ENCODE measurements at places on chromosomes 16 and 17.

DNA sequence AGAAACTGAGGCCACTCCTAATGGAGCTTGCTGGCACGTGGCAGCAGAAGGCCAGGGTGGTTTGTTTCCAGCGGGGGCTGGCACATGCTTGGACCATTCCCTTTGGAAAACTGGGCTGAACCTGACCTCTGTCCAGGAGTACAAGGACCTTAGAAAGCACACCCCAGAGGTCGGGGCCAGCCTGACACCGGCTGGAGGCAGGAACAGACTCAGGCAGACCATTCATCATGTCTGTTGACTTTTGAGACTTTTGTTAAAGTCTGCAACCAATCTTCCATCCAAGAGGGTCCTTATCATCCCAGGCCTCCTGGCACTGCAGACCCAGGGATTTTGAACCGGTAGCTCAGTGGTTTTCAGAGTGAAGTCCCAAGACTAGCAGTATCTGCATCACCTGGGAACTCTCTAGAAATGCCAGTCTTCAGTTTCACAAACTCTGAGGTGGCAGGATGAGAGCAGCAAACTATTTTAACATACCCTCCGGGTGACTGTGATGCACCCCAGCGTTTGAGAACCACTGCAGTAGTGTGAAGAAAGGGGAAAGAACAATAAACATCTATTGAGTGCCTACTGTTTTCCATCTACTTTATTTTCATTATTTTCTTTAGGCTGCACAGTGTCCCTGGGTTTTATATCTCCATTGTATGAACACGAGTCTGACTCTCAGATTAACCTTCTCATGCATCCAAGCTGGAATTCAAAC lies 145.3 kb upstream of the PLCG2 start:
- no peak for DNase-seq

- peak; percentile 60 for DNase-seq
Observed at GRCh38 chr17:56141046-56141839, 12.0 kb upstream of the ANKFN1 start.

DNA sequence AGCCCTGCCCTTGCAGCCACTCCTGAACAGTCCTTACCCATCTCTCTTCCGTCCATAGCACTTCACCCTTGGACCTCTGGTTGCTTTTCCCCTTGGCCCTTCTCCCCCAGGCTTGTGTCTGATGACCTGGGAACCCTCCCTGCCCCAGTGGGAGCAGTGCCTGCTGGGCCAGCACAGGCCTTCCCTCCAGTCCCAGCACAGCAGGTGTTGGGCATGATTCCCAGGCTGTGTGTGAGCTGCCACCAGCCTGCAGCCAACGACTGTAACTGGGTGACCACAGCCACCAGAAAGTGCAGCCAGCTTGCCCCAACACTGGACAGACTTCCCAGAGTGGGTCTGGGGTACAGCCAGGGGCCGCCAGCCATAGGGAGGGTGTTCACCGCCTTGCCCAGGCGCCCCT lies 30.0 kb downstream of the CRAMP1 start:
- DNase-seq, result no peak

- no peak for DNase-seq
Observed at GRCh38 chr16:54052271-54052670, 234.3 kb downstream of the IRX3 start.

DNA sequence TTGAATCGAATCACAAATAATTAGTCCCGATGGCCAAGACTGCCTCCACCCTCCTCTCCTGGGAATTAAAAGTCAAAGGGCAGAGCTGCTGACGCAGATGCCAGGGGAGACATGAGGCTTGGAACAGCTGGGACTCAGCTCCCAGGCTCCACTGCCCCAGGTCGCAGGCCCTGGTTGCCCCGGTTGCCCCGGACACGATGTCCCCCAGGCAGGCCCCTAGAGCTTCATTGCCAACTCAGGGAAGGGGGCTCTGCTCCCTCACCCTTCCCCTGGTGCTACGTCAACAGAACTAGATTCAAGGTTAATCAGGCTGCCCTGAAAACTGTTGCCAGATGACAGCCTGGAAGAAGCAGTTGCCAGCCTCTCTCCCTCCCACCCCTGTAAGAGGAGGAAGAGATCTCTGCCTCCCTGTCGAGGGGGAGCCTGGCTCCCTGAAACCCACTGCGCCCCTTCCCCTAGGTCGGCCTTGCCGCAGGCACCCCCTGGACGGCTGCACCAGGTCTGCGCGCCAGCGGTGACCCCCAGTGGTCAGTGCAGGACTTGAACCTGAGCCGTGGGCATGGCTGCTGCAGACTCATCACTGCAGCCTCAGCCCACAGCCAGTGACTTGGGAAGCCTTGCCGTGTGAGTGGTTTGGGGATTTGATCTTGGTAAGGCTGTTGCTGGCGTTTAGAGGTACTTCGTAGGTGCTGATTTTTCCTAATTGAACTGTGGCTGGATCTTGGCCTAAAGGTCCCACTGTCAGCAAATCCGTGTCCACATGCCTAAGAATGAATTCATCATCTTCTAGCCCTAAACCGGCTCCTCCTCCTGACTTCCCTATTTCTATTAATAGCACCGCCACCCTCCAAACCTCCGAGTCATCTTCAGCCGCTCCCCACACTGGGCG lies 84.1 kb upstream of the TOB1 start:
- DNase-seq, result peak; percentile 93

- DNase-seq, result peak; percentile 49
Observed at GRCh38 chr16:83813823-83814658, 6.3 kb downstream of the HSBP1 start.

DNA sequence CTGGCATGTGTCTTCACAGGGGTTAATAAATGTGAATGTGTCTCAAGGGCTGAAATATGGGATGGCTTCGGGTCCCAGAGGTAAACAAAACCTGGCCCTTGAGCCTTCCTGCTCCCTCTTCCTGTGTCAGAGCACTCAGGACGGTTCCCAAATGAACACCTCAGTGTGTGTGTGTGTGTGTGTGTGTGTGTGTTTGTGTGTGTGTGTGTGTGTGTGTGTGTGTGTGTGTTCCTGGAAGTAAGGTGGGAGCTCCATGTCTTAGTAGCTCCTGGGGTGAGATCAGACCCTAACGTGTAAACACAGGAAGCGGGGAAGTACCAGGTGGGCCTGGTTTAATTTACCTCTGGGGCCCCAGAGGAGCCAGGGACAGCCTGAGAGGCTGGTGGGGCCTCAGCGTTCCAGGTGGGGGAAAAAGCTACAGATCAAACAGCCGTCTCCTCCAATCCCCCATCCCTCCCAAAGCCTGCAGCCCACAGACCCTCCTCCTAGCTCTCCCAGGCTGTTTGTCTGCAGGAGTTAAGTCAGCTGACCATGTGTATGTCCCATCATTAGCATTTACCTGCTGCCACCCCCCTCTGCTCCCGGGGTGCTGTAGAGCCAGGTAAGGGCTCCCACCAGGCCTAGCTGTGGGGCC lies 6.1 kb downstream of the KIF19 start:
- DNase-seq, result no peak

GRCh38 chr17:51499897-51500296 lies 239.6 kb downstream of the UTP18 start:
- DNase-seq, result no peak

DNA sequence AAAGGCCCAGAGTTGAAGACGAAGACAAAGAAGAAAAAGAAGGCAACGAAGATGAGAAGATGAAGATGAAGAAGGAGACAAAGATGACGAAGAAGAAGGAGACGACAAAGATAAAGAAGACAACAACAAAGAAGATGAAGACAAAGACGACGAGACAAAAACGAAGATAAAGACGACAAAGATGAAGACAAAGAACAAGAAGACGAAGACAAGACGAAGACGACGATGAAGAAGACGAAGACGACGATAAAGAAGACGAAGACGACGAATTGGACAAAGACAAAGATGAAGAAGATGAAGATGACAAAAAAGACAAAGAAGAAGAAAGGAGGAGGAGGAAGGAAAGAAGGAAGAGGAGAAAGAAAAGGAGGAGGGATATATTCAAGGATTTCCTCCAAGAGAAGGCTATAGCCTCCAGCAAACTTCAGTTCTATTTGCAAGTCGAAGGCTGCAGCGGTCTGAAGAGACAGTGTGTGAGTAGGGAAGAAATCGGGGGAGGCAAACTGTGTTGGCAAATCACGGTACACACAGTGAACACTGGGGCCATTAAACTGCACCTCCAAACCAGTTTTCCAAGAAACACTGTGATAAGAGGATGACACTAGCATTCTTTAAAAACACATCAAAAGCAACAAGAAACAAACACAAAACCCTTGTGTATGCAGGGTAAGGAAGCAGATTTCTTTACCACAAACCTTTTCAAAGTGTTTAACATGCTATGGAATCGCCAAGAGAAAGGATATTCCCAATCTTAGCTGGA lies 40.5 kb downstream of the MARF1 start:
- DNase-seq, result no peak

GRCh38 chr17:7004398-7005253 lies 7.8 kb upstream of the RNASEK start:
- peak; percentile 65 for DNase-seq

DNA sequence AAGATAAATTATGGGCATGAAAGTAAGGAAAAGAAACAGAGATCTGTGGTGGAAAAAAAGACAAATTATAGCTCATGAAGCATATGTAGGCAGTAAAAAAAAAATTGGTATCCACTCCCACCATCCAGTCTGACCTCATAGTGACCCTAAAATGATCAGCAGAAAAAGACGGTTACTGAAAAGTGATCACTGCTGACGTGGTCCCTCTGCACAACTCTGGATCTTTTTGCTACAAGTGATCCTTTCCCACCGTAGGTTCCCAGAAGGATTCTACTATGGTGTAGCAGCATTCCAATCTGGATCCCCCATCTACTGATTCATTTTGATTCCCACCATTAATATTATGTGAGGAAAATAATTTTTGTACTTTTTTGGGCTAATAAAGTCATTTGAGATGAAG lies 10.9 kb upstream of the CHST6 start:
- no peak for DNase-seq

DNA sequence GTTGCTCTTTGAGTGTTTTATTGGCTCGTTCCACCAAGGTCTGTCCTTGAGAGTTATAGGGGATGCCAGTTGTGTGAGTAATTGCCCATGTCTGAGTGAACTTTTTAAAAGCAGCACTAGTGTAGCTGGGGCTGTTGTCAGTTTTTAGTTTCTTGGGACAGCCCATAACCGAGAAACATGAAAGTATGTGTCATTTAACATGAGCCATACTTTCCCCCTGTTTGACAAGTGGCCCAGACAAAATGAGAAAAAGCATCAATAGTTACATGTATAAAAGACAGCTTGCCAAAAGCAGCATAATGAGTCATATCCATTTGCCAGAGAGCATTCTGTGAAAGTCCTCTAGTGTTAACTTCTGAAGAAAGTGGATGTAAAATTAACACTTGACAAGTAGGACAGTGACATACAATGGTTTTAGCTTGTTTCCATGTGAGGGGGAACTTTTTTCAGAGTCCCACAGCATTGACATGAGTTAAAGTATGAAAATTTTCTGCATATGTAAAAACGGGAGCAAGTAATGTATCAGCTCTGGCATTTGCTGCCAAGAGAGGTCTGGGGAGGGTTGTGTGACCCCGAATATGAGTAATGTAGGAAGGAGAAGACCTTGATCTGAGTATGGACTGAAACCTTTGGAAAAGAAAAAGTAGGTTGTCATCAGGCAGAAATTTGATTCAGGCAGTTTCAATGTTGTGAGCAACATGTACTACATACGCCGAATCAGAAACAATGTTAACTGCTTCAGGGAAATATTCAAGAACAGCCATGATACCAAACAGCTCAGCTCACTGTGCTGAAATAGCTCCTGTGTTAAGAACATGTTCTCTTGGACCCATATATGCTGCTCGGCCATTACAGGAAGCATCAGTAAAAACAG lies 56.8 kb upstream of the ARL4D start:
- DNase-seq, result peak; percentile 83

DNA sequence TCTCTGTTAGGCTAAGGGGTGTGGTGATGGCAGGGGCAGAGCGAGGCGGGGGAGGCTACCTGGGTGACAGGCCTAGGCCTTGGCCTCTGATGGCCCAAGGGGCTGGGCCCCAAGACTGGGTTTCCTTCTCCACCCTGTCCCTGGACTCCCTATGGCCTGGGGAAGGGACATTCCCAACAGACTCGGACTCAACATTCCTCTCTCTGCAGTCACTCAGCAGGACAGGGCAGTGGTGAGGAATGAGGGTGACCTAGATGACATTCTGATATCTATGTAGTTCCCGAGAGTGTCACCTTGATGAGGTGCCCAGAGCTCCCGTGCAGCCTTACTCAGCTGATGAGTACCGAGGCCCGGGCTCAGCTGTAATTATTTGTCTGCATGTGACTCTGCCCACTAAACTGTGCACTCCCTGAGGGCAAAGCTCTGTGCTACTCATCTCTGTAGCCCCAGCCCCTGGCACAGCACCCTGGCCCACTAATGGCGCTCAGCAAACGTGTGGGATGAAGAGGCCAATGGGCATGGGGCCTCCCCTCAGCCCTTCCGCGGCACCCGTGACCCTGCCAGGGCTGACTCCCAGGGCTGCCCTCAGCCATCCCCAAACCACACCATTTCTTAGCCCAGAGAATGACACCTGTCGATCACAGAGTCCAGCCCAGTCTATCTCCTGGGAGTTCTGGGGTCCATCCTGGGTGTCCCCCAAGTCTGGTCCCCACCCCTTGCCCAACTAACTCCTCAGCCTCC lies 2.2 kb downstream of the PLCD3 start:
- peak; percentile 53 for DNase-seq

DNA sequence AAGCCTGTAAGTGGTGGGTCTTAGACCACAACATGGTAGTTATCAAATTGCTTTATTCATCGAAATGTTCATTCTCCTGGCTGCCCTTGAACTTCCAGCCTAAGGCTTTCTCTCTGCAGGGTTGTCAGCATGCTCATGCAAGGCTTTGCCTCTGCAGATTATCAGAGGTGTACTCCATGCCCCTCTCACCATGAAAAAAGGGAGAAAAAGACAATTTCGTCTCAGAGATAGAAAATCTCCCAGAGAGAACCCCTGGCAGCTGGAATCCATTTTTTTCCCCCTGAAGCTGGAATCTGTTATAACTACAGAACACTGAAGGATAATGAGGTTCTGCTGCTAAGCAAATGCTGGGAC lies 33.9 kb upstream of the METTL9 start:
- DNase-seq, result no peak

DNA sequence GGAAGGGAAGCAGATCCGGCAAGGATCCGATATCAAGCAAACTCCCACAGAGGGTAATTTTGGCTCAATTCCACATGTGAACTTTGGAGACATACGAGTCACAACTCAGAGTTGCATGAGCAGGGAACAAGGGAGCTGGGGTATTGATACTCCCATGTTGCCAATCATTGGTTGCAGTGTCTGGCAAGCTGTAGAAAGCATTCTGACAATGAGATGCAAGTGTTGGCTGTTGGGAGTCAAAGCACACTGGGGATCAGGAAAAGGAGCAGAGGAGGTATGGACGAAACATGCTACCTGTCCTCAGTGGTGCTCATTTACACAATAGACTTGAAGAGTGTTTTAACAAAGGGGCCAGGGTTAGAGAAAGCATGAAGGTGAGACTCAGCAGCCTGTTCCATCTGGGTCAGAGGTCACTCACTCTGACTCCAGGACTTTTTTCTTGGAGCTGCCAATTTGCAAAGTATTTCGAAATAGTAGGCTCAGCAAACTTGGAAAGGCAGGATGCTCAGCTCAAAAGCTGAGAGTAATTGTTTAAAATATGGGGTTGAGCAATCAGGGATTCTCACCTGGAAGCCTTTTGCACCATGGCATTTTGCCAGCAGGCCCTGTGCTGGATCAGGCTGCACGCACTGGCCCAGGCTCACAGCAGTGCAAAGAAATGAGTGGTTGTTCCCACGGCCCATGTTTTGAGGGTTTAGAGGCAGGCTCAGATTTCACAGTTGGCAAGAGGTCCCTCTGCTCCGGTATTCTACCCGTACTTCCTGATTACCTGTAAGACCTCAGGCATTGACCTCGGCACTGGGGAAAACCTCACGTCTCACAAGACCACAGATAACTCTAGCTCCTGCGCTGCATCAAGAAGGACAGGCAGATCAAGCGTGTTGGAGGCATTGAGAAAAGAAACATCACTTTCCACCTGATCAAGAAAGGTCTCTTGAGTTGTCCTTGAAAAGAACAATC lies 17.6 kb upstream of the NKD1 start:
- DNase-seq, result no peak

GRCh38 chr17:56274491-56274890 lies 121.2 kb downstream of the ANKFN1 start:
- no peak for DNase-seq
